ENCODE measurements at places on chromosomes 2 and 18.

DNA sequence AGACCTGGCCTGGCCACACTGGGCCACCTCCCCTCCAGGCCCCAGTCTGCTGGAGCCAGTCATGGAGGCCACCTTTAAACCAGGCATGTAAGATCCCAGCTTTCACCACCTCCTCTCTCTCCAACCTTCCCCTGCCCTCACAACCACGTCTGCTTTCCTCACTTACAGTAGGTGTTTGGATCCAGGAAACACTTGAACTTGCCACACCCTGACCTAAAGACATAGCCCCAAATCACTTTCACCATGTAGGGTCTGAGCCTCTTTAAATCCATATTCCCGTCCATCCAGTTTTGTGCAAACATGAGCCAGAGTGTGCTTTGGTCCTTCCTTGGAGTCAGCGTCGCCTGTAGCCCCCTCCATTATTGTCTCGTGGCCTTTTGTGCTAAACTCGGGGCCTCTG is 66.8 kb downstream of the NRP2 start:
- DNase-seq = no peak

- DNase-seq = no peak
Observed at GRCh38 chr2:19669126-19669525, 232.7 kb downstream of the TTC32 start.

DNA sequence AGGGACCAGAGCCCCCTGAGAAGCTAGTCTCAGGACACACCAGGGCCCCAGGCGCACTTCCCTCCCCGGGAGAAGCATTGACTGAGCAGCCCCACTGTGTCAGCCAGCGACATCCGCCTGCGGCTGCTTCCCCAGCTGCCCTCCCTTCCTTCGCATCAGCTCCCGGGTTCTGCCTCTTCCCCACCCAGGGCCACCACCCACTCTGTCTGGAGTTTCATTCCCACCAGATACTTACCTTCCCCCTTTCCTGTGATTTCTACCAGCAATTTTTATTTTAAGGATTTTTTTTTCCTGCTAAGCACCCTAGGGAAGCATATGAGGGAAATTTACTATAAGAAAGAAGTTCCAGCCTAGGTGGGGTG is 99.2 kb downstream of the SMAD7 start:
- DNase-seq = no peak

GRCh38 chr2:160376576-160376975 is 117.0 kb downstream of the RBMS1 start:
- DNase-seq = no peak

GRCh38 chr2:152647552-152647951 is 69.7 kb downstream of the PRPF40A start:
- no peak for DNase-seq

DNA sequence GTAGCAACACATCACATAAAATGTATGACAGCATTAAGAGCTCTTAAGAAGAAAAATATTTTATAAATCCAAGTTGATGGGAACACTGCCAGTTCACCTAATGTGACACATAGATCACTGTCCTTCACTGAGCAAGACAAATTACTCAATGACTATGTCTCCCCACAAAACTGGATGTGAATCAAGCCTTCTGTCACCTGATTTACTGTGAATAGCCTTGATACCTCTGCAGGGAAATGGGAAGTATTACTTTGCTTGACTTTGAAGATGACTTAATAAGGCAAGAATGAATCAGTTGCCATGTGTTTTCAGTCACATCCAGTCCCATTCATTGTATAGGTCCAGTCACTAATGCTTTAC is 94.6 kb downstream of the NYAP2 start:
- no peak for DNase-seq

GRCh38 chr18:9906481-9906880 is 7.3 kb upstream of the VAPA start:
- DNase-seq = no peak

DNA sequence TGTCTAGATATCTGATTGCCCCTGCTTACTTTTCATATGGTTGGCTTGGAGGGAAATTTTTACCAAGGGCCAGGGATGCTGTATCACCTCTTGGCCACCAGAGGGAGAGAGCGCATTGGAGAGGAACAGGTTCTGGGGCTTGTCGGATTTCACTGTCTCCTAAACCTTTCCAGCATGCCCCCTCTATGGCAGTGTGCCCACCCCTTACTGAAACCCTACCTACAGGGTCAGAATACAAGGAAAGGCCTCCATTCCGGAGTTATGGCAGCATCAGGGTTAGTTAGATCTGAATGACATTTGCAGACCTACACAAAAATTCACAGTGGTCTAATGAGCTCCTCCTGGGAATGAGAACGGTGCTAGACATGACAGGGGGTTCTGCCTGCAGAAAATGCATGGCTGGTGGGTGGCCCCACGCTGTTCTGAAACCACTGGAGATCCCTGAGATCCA is 5.8 kb downstream of the SLC14A2 start:
- no peak for DNase-seq

DNA sequence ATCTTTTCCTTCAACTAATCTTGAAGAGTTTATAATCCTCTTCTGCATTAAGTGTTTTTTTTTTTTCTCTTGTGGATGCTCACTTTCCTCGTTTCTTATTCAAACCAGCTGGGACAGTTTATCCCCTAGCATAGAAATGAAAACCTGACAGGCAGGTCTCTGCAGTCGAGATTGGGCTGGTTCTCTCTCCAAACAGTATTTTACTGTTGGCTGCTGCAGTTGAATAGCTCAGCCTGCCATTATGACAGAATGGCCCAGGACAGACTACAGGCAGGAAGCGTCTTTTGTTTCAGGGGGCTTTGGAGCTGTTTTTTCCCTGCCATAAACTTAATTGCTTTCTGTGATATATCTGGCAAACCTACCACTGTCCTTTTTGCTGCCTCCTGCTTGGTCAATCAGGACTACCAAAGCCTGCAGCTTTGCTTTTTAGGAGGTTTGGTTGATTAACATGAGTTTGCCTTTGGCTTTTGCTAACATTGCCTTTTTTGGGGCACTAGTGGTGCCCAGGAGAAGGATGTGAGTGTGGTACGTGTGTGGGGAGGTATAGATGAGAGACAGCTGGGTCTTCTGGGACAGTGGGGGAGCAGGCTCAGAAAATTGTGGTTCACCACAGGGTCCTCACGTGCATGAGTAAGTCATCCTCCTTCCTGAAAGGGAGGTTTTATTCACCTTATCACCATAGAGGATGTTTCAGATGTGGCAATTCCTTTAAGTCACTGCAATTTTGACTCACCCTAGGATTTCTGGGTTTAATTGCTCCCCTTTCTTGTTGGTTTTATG is 128.7 kb downstream of the LYPD6B start:
- peak; percentile 13 for DNase-seq

DNA sequence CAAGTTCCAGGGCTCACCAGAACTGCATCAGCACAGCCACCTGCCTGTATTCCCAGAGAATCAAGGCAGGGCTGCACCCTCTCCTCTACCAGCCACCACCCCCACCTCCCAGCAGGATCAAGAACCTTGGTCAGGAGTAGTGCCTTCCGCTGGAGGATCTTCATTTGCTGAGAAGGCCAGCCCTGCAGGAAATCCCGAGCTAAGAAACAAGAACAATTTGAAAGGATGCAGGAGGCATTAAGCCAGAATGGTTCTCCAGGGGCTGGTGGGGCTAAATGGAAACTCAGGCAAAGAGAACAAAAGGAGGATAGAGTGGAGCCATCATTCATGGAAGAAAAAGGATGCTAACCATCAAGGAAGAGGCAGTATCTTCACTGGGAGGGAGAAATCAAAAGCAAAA is 147.3 kb upstream of the SLC14A2 start:
- no peak for DNase-seq

GRCh38 chr2:176542476-176542875 is 273.2 kb downstream of the MTX2 start:
- no peak for DNase-seq

DNA sequence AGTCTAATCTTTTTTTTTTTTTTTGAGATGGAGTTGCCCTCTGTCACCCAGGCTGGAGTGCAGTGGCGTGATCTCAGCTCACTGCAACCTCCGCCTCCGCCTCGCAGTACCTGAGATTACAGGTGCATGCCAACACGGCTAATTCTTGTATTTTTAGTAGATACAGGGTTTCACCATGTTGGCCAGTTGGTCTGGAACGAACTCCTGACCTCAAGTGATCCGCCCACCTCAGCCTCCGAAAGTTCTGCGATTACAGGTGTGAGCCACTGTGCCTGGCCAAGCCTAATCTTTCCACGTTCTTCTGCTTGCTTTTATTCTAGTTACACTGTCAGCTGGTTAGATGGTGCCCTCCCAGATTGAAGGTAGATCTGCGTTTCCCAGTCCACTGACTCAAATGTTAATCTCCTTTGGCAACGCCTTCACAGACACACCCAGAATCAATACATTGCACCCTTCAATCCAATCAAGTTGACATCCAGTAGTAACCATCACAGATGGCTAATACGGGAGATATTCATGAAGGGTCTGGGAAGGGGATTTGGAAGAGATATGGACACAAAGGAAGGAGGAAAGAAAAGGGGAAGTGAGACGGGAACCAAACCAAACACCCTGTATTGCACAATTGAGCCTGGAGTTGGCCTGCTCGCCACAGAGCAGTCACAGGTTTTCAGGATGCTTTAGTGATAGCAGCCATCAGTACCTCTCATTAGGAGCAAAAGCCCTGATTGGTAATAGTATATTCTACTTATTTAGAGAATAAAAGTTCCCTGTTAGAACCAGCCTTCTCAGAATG is 229.8 kb downstream of the PIK3C3 start:
- DNase-seq = no peak

GRCh38 chr18:37854396-37854795 is 288.8 kb upstream of the CELF4 start:
- DNase-seq = no peak

GRCh38 chr2:198232281-198232680 is 427.9 kb downstream of the PLCL1 start:
- no peak for DNase-seq

GRCh38 chr18:4245456-4245855 is 209.7 kb downstream of the DLGAP1 start:
- no peak for DNase-seq

- DNase-seq = no peak
Observed at GRCh38 chr2:239903803-239904202, 121.3 kb downstream of the NDUFA10 start.

- DNase-seq = no peak
Observed at GRCh38 chr18:50395093-50395492, 20.2 kb downstream of the SKA1 start.

DNA sequence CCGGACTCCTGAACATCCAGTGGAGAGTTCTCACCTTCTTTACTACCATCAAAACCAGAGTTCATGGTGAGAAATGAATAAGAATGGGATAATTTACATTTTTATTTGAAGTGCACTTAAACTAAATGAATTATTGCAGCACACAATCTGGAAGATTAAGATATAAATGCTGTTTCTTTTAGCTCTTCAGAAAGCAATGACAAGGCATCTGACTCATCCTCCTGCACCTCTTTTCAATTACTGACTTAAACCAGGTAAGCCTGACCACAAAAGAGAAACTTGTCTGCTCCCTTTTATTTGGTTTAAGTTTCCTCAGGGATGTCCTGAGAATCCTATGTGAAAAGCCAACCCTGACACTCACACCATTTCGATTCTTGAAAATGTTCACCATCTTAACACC is 720 bp upstream of the DSC2 start:
- no peak for DNase-seq

DNA sequence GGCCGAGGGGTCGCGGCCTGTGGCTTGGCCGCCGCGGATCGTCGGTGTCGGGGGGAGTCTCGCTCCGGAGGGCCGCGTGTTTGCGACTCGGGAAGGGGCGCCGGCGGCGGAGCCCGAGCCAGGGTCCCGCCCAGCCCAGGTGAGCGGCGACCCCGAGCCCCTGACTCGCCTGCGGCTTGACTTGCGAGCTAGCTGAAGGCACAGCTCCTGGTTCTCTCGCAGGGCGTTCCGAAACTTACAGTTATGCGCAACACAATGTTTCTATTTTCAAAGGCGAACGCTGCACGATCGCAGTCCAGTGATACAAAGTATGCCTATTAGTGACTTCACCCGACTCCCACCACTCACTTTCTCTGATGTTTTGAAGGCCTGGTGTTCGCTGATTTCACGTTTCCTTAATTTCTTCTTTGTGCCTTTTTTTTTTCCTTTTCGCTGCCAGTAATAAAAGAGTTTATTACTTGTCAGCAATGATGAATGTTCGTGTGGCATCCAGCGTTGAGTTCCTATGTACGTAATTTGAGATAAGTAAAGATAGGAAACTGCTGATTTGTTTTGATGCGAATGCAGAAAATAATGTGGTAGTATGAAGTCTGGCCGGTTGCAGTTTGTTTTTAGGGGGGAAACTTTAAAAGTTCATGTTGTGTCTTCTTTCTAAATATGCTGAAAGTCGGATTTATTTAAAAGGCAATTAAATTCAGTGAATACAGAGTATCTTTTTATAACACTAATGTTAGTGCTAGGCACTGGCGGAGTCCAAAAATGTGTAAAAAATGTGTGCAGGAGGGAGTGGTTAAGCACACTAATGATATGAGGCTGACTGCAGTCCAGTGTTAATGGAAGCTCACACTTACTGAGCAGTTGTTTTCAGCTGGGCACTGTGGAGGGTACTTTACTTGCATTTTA is 706 bp downstream of the UBXN2A start:
- no peak for DNase-seq

- no peak for DNase-seq
Observed at GRCh38 chr2:11074246-11074820, 80.9 kb upstream of the SLC66A3 start.

GRCh38 chr2:211055438-211055837 is 499.0 kb downstream of the CPS1 start:
- DNase-seq = no peak

GRCh38 chr2:108253106-108253505 is 13.3 kb downstream of the SULT1C3 start:
- no peak for DNase-seq

DNA sequence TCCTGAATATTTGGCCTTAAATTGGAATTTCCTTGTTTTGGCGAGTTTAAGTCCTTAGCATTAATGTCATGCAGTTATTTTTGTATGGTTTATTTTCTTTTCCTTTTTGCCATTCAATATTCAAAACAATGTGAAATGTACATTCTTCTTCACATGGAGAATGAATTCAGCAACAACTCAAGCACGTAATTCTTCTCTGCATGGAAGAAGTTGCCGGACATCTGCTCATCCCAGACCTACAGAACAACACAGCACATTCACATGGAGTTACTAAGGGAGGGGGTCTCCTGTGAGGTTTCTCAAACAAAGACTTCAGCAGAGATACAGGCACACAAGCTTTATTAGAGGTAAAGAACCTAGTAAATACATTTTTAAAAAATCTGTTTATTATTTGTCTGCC is 236.8 kb downstream of the SATB2 start:
- no peak for DNase-seq
